Activated CD4-positive, alpha-beta T cell treated with anti-CD3 and anti-CD28 coated beads for 48 hours (primary cell): ENCODE measurements at places on chromosomes 3 and 15.

- DNase-seq = no peak
These were observed 35.6 kb downstream of the AMOTL2 start for GRCh38 chr3:134338516-134339261.

DNA sequence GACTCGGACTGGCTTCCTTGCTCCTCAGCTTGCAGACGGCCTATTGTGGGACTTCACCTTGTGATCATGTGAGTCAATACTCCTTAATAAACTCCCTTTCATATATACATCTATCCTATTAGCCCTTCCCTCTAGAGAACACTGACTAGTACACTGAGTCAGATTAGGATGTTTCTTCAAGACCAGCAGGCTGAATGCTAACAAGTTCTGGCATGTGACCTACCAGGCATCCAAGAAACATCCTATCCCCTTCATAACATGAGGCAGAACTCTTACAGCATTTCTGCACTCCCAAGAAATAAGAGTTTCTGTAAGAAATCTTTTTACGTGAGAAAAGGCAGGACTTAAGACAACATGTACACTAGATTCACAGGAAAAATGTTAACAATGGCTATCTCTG, 9.3 kb downstream of the CFAP92 start:
- DNase-seq = no peak

- DNase-seq = no peak
These were observed 100.2 kb downstream of the FMN1 start for GRCh38 chr15:33094336-33094735.

DNA sequence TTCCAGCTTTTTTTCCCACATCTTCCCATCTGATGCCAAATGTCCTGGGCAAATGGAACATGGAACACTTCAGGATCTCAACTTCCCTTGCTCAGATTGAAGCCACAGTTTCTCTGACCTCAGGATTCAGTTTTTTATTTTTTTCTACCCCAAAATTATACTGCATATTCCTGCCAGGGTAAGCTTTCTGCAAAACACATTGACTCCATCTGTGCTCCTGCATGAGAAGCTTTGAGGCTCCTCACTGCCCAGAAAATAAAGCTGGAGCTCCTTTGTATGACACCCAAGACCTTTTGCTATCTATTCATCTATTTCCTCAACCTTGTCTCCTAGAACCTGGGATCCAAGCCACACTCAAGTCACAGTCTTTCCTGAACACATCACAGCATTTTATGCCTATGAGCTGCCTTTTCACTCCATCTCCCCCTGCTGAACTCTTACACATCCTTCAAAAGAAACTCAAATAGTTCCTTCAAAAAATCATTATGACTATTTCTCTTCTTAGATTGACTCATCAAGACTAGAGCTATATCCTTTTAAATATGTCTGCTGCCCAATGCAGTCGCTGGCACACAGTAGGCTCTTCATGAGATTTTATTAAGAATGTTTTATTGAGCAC, 57.4 kb upstream of the PSMD6 start:
- DNase-seq = no peak

- DNase-seq = no peak
These were observed 42.7 kb upstream of the ATP2B2 start for GRCh38 chr3:10547841-10548783.

DNA sequence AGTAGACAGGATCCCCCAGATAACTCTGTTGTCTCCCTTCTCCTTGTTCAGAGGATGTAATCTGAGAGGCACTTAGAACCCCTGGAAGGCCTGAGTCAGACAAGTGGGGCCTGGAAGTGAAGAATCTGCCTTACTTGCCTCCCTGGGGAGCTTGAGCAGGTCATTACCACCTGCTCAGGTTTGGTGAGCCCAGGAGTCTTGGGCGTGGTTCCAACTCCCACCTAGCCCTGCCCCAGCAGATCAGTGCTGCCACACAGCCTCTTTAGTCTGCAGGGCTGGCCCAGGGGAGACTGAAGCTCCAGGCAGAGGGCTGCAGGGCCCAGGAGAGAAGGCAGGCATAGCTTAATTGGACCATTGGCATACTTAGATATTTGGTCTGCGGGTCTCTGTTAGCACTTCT, 230.0 kb downstream of the ERC2 start:
- DNase-seq = no peak

DNA sequence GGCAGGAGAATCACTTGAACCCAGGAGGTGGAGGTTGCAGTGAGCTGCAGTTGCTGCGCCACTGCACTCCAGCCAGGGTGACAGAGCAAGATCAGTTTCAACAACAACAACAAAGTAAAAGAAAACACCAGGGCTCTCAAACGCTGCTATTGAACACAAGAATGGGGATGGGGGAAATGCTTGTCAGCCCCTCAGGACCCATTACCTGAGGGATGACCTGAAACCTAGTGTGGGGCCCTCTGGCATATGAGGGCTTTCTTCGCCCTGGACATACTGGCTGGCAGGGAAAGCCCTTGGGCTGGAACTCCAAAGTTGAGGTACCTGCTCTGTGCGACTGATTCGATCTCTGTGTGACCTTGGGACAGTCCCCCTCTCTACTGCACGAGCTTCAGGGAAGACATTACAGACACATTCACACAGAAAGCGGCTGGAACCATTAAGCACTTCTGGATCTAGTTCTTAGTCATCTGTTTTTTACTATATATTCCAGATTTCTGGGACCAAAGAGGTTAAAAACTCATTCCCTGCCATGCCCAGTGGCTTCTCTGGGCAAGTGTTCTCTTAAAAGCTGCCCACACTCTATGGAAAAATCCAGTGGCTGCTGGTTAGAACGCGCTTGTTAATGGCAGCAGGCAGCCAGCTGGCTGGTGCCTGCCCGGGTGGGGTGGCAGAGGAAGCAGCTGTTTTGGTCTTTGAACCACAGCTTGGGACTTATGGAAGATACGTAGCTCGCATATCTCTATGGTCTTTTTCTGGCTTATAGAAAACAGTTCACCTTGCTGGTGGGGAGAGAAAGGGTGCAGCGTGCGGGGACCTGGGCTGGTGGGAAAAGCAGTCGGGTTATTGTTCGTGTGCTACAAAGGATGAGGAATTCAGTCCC, 57.2 kb downstream of the ATP1B3 start:
- no peak for DNase-seq

GRCh38 chr3:175914785-175915184, 1055.7 kb downstream of the NAALADL2 start:
- DNase-seq = no peak

GRCh38 chr15:59522988-59523461, 85.0 kb downstream of the FAM81A start:
- no peak for DNase-seq

DNA sequence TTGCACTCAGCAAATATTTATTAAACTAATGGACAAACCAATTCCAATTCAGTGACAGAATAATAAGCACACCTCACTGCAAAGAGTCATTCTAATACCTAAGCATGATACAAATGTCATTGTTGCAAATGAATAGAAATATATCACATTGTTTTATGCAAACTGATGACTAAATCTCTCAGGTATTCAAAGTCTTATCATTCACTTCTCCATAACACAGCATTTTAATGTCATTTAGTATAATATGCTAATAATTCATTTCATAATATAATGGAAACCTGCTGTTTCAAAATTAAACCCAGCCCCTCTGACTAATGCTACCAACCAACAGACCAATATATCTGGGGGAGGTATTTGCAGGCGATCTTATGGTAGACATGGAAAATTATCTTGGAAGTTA, 71.8 kb downstream of the FGF7 start:
- no peak for DNase-seq

DNA sequence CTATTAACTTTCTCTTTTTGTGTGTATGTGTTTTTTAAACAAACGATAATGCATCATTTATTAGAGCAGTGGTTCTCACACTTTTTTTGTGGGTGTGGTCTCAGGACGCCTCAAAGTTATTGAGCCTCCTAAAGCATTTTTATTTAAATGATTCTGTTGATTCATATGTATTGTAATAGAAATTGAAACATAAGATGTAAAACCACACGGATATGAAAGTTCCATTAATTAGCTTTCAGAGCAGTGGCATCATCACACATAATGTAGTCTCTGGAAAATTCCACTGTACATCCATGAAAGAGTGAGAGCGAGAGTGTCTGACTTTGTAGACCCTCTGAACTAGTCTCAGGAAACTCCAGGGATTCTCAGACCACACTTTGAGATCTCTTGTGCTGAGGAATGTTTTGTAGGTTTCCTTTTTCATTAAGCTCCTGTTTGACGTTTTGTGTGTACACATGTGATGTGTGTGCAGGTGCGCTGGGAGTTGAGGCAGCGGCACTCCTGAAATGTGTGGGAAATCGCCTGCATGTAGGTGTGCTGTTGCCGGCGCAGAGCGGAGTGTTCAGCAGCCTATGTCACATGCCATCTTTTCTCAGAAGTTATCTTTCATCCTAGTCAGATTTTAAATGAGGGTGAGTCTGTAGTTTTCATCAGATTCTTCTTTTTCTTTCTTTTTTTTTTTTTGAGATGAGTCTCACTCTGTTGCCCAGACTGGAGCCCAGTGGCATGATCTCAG, 5.3 kb upstream of the TRAK1 start:
- no peak for DNase-seq

- no peak for DNase-seq
These were observed 45.6 kb downstream of the CPN2 start for GRCh38 chr3:194305356-194306108.

DNA sequence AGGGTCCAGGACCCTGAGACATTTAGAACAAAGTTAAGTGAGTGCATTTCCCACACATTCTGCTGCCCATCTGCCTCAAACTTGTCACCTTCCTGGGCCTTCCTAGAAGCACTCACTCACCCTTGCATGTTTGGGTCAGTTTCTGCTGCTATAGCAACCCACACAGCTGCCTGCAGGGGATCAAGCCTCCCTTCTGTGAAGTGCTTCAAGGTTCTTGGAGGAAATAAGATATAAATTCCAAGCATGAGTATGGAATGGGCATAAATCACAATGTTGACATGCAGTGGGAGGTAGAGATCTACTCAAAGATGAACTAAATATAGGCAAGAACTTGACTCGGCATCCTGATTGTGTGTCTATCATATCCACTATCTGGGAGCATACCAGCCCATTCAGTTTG, 140.4 kb downstream of the SLC9A9 start:
- no peak for DNase-seq

GRCh38 chr15:69744391-69745162, 292.0 kb downstream of the RPLP1 start:
- DNase-seq = no peak

GRCh38 chr3:32842987-32843386, 25.2 kb downstream of the TRIM71 start:
- DNase-seq = no peak

- DNase-seq = no peak
These were observed 76.3 kb downstream of the SLC9A9 start for GRCh38 chr3:143771939-143772338.

DNA sequence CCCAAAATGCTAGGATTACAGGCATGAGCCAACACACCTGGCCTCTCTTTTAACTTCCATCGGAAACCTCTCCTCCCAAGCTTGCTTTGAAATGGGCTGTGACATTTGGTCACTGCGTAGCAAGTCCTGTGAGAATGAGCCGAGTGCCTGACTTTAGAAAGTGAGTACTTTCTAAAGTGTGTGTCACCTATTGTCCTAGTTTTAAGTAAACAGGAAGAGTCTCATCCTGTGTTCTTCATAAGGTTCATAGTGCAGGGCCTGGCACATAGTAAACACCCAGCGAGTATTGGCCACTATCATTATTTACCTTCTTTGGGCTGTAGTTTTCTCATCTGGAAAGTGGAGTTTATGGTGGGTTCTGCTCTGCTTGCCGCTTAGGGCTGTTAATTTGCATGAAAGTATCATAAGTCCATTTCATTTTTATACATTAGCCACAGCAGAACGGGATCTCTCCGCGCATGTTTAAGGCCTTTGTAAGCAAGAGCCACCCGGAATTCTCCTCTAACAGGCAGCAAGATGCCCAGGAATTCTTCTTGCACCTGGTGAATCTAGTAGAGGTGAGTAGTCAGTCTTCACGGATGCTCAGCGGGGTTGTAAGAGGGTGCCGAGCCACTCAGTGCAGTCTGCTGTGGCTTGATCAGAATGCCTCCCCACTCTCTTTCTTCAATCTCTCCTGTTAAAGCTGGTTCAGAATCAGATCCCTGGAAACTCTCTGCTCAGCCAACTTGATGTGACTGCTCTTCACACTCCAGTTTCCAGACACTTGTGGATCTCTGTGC, 87.2 kb downstream of the USP13 start:
- no peak for DNase-seq

DNA sequence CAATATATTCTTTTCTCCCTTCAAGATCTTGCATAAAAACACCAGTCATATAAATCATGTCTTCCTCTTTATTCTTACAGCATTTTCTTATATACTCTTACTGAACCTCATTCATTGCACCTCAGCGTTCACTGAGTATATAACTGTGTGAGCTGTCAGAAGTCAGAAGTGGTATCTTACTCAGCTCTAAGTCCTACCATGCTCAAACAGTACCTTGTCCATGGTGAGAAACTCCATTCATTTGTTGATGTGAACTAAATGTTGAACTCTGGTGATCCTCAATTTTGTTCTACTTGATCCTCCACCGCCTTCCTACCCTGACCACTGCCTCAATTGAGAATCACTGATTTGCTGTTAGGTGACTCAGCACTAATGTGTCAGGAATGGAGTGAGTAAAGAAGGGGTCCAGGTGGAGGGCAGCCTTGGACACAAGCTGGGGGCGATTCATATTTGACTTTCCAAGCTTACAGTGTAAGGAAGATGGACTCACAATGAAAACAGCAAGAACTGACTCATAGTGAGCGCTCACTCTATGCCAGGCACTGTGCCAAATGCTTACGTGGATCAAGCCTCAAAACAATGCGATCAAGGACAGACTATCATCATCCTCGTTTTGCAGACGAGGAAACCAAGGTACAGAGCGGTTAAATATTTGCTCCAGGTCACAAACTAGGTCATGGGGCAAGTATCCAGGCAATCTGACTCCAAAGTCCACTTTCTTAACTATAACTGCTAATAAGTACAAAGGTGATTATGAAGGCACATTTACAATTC, 13.5 kb upstream of the ZFYVE19 start:
- DNase-seq = peak; percentile 64

- DNase-seq = peak; percentile 46
These were observed 77.8 kb upstream of the HES1 start for GRCh38 chr3:194058189-194058571.

DNA sequence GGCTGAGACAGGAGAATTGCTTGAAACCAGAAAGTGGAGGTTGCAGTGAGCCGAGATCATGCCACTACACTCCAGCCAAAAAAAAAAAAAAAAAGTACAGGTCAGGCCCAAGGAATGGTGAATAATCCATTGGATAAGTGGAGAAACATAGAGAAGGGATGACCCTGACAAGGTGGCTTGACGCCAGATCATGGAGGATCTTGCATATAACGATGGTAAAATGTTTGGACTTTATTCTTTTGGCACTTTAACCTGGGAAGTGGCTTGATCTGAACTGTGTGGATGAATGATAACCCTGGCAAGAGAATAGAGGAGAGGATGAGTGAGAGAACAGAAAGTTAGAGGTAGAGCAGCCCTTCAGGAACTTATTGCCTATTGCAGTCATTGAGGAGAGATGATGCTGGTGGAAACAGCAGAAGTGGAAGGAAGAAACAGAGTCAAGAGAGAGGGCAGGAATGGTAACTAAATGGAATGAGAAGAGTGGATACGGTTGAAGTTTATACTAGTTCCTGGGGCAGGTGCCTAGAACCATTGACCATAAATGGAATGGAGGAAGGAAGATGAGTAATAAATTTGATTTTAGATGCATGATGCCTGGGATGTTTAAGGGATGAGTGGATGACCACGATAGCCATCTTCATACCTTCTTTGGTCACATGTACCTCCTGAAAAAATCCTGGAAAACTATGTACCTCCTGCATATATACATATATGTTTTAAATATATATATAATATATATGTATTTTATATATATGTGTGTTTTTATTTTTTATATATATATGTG, 57.8 kb downstream of the BLM start:
- DNase-seq = no peak
